Breast epithelium (tissue), 4 donors: ENCODE measurements at places on chromosomes 3 and 15. TPM values are rescaled to one million over a fixed set of nuclear protein-coding genes. Genes with fewer than 3 reads are reported as not detected.

Gene CNTN3
- 3.7 TPM for total RNA-seq

- DNase-seq: no peak
These were observed 351.8 kb upstream of the TPRG1 start for GRCh38 chr3:188819939-188820338.

- no peak for DNase-seq
These were observed 683 bp upstream of the CPEB1 start for GRCh38 chr15:82647835-82648256.

DNA sequence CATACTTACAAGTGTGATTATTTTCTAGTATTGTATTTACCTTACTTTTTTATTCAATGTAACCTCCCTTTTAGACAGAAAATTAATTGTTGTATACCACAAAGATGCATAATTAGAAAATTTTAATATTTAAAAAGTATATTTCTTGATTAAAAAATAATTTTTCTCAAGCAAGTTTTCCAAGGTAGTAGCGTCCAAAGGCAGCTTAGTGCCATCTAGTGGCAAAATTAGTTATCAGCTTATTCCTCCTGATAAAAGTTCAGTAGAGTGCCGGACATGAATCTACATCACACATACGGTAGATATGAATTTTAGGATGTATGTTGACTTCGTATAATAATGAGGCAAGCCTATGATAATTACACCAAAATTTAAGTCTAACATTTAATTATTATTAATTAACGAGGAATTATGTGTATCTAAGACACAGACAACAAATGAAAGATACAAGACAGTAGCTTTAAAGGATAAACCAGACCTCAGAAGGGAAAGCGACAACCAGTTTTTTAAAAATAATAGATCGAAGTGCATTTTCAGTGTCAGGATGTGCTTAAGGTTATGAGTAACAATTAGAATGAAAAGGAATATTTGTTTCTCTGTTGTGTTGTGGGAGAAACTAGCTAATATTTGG is 405.9 kb downstream of the ROBO1 start:
- DNase-seq: no peak

Gene CD200R1
- 3.4 TPM for total RNA-seq

Gene CYP1A2
- not detected for total RNA-seq

Gene NDUFB4
- total RNA-seq: 116 TPM

- no peak for DNase-seq
These were observed 120.0 kb upstream of the GADL1 start for GRCh38 chr3:31014317-31015040.

GRCh38 chr3:43872901-43873300 is 182.2 kb downstream of the ABHD5 start:
- DNase-seq: no peak

GRCh38 chr15:71748293-71748718 is 62.0 kb upstream of the NR2E3 start:
- no peak for DNase-seq

GRCh38 chr3:20837676-20838302 is 651.8 kb upstream of the SGO1 start:
- no peak for DNase-seq

Gene TMEM266
- total RNA-seq: 0.32 TPM

DNA sequence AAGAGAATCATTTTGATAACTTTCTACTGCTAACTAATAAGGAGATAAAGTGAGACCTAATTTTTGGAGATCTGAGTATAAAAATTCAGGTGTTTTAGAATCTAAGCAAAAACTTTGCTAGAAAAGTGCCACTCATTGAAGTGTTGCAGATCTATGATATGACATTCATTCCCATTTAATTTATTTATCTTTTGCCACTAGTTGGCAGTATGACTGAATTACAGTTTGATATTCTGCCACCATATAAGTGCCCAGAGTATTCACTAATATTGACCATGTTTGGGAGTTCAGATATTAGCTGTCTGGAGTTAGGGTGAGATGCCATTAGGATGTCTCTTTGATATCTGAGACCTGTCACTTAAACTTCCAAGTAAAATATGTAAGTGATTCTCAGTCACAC is 251.3 kb upstream of the GBE1 start:
- no peak for DNase-seq

DNA sequence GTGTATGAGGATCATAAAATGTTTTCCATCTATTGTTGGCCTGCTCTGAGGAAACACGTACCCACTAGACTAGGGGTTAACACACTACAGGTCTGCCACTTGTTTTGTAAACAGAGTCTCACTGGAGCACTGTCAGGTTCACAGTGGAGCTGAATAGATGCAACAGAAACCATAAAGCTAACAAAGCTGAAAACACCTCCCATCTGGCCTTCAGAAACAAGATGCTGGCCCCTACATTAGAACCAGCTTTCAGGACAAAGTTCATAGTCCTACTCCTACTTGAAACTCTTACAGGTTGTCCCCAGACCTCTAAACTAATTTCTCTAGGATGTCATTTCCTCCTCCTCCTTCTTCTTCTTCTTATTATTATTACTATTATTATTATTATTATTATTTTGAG is 42.3 kb downstream of the SNX4 start:
- no peak for DNase-seq

Gene FOXB1
- not detected for total RNA-seq

Gene RTP3
- total RNA-seq: not detected
